Stimulated activated CD8-positive, alpha-beta memory T cell treated with anti-CD3 and anti-CD28 coated beads, Interleukin-15, amount 100 ng/mL, for 4 hours (primary cell): ENCODE measurements at places on chromosomes 3 and 15.

- DNase-seq: no peak
Observed at GRCh38 chr3:16945330-16945729, 60.6 kb downstream of the PLCL2 start.

DNA sequence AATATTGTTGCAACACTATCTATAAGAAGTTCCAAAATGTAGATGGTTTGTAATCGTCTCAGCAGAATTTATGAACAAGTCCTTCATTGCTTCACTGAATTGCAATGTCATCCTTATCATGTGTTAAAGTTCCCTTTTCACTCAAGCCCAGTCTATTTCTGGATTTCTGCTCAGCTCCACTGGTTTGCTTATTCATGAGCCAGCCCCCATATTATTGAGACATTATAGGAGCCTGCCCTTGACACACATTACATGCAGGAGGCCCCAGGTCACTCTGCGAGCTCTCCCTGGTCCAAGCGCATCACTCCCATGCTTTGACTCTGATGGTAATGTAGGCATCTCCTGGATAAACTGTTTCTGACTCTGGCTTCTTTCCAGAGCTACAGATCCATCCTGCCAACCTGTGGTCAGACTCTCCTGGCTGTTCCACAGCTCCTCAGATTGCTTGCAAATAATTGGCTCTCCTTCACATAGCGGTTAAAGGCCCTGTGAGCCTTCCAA lies 56.9 kb downstream of the ABTB1 start:
- no peak for DNase-seq

DNA sequence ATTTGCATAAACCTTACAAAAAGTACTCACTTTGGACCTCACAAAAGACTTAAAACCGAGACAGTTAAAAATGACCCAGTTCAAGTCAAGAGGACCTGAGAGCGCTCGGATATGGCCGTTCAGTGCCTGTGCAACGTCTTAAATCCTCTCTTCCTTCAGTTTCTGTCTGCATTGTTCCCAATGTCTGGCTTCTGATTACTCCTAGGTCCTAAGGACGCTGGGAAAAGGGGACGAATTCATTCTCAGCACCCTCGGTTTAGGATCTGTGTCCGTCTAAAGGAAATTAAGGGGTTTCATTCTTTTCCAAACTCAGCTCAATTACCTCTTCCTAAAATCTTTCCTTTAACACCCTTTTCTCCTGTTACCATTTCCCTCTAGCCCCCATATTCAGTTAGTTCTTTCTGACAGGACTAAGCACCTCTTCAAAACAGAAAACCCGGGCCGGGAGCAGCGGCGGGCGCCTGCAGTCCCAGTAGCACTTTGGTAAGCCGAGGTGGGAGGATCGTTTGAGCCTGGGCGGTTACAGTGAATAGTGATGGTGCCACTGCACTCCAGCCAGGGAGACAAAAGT lies 970 bp downstream of the DPPA4 start:
- no peak for DNase-seq

GRCh38 chr15:57607570-57608000 lies 15.9 kb downstream of the MYZAP start:
- DNase-seq: no peak

DNA sequence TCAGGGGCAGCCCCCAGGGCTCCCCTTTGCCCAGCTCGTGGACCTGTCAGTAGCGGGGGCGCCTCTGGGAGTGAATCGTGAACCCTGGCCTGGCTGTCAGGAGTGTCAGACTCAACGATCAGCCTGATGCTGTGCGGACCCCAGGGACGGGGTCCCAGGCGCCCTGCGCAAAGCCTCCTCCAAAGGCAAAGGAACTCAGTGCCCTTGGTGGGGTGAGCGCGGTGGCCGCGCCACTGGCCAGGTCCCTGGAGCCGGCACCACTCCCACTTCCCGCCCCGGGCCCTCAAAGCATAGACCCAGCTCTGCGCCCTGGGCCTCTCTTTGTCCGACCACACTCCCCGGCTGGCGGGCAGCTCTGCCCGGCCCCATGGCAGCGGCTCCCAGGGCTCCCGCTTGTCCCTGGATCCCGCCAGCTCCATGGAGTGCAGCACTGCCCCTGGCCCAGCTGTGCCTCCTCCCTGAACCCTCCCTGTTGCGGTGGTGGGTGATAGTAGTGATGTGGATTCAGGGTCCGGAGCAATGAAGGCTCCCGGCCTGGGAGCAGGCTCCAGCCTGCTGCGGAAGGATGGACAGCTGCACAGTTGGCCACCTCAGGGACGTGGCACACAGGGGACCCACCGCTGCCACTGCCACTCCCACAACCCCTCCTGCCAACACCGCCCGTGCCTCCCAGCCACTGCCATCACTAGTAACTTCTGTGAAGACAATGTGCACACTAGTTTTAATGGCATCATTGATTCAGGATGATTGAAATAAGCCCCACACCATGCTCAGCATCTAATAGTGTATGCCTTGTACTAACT lies 263.8 kb downstream of the ZBBX start:
- DNase-seq: no peak

GRCh38 chr3:136490646-136491405 lies 240.7 kb downstream of the PCCB start:
- DNase-seq: no peak

DNA sequence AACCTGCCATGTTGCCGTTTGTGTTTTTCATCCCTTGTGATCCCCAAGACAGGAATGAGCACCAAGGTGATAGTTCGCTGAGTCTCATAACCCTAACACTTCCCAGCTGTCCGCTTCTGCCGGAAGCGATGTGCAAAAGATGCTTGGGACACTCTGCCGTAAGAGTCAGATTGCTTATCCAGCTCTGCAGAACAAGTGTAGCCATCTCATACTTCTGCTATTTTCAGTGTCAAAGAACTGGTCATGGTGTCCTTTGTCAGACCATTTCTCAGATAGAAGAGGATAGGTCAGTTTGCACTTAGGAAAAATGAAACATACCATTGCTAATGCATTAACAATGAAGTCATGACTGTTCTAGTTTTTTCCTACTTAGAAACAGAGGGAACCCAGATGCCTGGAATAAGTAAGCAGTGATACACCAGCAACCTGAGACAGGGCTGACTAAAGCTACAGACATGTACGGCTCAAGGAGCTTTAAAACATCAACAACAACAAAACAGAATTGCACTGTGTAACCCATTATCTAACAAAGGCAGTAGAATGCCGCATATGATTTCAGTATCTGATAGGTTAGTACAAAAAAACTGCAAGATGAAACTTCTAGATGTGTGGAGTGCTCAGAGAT lies 134.0 kb upstream of the IL12A start:
- no peak for DNase-seq

DNA sequence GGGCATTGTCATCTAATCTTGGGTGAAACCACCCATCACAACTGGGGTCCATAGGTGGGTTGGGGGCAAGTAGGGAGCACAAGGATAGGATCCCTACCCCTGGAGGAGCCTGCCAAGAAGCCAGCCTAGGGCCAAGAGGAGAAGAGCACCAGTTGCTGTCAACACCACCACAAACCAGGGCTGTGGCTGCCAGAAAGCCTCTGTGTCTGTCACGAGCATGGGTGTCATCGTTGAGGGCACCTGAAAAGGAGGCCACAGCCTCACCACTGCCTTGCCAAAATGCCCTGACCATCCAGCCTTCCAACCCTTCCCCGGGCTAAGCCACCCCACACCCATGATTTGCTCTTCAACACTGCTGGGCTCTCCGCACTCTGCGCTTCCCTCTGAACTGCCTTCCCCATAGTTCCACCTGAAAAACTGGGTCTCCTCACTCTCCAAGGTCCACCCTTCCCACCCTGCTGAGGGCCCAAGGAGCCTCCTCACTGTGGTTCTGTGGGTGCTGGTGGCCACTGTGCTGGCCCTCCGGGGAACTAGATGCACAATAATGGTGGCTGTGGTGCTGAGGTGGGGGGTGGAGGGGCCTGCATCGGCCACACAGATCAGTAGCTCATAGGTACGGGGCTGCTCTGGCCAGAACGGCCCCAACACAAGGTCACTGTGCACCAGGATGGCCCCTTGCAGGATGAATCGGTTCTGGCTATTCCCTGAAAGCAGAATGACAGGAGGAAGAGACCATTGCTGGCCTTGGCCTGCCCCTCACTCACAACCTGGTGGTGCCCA lies 6.2 kb upstream of the IP6K1 start:
- DNase-seq: no peak

GRCh38 chr3:127816783-127817405 lies 5.4 kb downstream of the MGLL start:
- DNase-seq: no peak

- DNase-seq: no peak
Observed at GRCh38 chr3:145070795-145071194, 1090.2 kb downstream of the PLOD2 start.

DNA sequence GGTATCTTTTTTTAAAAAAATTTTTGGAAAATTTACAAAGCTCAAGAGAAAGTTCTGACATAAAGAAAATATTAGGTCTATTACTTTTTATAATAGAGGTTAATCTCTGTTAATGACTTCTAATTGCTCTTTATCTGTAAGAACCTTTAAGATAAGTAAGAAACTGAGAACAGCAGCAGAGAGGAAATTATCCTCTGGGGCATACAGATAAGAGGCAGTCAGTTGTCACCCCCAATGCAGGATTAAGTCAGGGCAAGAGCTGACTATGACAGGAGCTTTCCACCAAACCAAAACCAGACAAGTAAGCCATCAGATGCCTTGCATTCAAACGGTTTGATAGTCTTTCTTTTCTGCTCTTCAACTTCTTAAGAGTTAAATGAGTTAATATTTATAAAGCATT lies 149.0 kb downstream of the GSK3B start:
- DNase-seq: no peak

DNA sequence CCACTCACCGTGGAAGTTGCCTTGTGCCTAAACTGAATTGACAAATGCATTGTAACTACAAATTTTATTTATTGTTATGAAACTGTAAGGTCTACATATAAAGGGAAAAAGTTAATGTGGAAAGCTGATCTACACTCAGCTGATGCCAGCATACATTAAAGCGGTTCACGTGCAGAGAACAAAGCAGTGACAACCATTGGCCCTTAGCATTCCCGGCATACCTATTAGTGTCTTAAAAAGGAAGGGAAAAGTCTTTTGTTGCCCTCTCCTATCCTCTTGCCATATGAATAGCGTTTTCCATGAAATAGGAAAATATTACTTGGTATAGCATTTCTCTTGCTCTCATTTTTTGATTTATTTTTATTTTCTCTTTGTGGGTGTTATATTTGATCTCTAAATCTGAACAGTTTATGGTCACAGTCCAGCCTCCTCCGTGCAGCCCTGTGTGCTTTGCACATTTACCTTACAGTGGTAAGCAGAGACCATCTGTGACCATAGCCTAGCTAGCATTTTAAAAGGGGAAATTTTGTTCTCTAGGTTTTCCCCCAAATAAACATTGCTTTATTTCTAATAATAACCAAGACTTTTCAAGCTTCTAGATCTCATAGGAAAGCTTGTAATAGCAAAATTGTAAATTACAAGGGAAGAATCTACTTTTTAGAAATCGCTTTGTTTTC lies 89.7 kb upstream of the CGNL1 start:
- DNase-seq: no peak

DNA sequence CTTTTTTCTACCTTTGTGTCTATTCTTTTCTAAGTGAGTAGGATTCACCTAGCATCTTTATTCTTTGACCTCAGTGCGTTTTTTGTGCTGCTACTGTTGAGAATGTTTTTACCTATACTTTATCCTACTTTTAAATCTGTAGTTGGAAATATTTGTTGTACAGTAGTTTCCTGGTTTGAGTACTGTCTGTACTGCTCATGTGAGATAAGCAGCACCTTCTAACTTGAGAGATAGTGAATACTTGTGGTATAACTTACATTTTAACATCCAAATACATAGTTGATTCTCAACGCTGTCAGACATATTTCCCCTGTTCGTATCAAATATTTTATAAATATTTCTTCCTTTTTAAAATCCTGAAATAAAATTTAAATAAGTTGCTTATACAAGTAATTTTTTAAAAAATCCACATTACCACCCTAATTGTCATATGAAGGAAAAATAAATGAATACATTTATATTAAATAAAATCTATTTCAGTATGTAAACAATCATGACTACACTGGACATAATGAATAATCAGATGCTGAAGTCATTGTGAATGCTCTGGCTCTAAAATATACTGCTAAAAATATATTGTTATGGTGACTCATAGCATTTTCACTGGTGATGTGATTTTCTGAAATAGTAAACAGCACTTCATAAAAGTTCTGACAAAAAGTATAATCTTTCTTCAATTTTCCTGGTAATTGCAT lies 17.4 kb downstream of the ATP11B start:
- no peak for DNase-seq
